ENCODE measurements at places on chromosomes 7 and 10. TPM values are rescaled to one million over a fixed set of nuclear protein-coding genes. Genes with fewer than 3 reads are reported as not detected.

INSYN2A gene
- polyA plus RNA-seq: not detected

PITRM1 gene
- polyA plus RNA-seq: 18.7 TPM

VWDE gene
- polyA plus RNA-seq: not detected

FBXO24 gene
- 0.89 TPM for polyA plus RNA-seq

DNAH11 gene
- polyA plus RNA-seq: 0.40 TPM

GPR158 gene
- not detected for polyA plus RNA-seq

CHRM2 gene
- polyA plus RNA-seq: not detected

NODAL gene
- not detected for polyA plus RNA-seq

ZNF467 gene
- 0.28 TPM for polyA plus RNA-seq

VPS41 gene
- polyA plus RNA-seq: 129 TPM

MYL7 gene
- not detected for polyA plus RNA-seq

MSANTD7 gene
- 19.6 TPM for polyA plus RNA-seq

ENKUR gene
- 0.67 TPM for polyA plus RNA-seq

ACHE gene
- not detected for polyA plus RNA-seq

NOS3 gene
- 1.4 TPM for polyA plus RNA-seq

ING3 gene
- 54.0 TPM for polyA plus RNA-seq

All from naive B cell (primary cell).